Kasumi-1 (cell line): ENCODE measurements at places on chromosomes 16 and 17.
A peak's percentile ranks its signal among the peaks of the same experiment; 100 is the strongest.

- no peak for DNase-seq
These were observed 27.5 kb downstream of the ITGAE start for GRCh38 chr17:3773511-3773910.

- DNase-seq = peak; percentile 75
These were observed 297.5 kb downstream of the CA10 start for GRCh38 chr17:51860954-51861561.

DNA sequence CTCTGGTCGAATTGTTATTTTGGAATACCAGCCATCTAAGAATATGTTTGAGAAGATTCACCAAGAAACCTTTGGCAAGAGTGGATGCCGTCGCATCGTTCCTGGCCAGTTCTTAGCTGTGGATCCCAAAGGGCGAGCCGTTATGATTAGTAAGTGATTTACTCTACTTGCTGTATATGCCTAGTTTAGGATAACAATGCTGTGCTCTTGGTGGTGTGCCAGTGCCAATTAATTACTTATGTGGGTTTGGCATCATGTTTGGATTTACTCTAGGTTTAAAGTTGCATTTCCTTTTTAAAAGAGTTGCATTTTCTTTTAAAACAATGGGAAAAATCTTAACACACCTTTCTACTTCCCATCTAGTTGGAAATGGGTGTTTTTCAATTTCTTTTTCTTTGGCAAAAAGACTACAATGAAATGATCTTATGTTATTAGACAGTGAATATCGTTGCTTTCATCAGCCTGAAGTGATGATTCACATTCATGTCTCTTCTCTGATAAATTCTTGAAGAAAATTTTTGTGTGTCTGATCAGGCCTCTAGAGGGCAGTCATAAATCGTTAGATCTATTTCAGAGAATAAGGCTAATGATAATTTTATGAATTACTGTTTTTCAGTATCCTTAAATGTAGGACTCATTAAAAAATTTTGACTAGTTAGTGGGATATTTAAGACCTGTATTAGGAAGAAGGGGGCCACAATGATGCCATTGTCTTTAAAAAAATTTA lies 5.6 kb downstream of the SF3B3 start:
- peak; percentile 61 for DNase-seq

GRCh38 chr16:70702624-70703023 lies 16.8 kb upstream of the MTSS2 start:
- DNase-seq = no peak

GRCh38 chr16:21684199-21684598 lies 20.4 kb downstream of the OTOA start:
- DNase-seq = no peak

DNA sequence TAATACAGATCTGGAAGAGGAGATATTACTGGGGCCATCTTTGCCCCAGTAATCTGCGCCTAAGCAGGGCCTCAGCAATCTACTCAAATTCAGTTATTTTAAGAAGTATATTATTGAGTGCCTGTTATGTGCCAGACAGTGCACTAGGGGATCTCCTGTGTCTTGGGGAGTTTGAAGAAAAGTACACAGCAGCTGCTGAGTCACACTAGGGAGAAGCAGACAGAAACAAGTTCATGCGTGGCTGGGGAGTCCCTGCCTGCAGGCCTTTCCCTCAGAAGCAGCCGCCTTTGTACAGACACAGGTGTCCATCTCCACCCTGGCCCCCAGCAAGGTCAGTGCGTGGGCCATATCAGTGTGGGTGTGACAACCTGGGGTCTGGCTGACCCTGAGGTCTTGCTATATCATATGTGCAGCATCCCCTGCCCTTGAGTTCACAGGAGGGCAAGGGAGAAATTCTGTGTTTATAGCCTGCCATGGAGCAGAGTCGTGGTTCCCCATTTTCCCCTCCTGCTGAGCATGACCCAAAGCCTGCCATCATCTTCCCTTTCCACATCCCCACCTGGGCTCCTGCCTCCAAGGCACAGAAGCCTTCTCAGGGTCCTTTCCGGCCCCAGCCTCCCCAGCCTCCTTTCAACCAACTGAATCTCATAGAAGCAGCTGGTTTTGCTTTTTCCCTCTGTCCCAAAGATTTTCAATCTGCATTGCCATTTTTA lies 229.9 kb upstream of the SDK2 start:
- no peak for DNase-seq

DNA sequence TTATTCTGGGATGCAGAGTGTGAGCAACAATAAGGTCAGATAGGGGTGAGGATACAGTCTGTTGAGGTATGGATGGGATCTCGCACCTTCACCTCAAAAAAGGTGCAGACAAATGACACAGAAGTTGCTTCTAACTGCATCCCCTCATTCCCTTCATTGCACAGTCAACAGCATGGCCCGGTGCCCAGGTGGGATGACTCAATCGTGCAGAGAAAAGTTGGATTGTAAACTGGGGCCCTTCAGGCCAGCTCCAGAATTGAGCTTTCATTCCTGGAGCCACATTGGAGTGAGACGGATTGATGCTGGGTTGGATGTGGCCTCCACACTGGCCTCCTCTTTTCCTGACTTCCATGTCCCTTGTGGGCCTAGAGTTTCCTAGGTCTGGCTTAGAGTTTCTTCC lies 977.4 kb downstream of the KCNJ18 start:
- no peak for DNase-seq

GRCh38 chr16:78216166-78216745 lies 116.8 kb downstream of the WWOX start:
- DNase-seq = no peak
